ENCODE measurements at places on chromosomes 12 and 14.
A peak's percentile ranks its signal among the peaks of the same experiment; 100 is the strongest.

DNA sequence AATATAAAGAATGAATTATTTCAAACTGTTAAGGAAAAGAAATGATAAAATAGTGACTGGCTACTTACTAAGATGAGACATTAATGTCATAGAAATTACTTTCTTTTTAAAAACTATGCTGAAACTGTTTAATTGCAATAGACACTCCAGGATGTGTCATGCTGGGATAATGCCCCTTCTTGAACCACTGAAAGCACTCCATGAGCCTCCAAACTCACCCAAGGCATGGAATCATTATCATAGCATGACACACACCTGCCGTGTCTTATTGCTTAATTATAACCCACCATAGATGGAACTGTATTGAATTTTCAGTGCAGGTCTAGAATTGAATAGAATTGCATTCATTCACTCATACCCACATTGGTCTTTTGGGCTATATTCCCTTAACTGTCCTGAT is 4.3 kb downstream of the MBIP start:
- no peak for DNase-seq

- peak; percentile 65 for DNase-seq
These were observed 98.1 kb downstream of the PHETA1 start for GRCh38 chr12:111270774-111271173.

- no peak for DNase-seq
These were observed 3.7 kb upstream of the RNASE9 start for GRCh38 chr14:20564501-20564997.

DNA sequence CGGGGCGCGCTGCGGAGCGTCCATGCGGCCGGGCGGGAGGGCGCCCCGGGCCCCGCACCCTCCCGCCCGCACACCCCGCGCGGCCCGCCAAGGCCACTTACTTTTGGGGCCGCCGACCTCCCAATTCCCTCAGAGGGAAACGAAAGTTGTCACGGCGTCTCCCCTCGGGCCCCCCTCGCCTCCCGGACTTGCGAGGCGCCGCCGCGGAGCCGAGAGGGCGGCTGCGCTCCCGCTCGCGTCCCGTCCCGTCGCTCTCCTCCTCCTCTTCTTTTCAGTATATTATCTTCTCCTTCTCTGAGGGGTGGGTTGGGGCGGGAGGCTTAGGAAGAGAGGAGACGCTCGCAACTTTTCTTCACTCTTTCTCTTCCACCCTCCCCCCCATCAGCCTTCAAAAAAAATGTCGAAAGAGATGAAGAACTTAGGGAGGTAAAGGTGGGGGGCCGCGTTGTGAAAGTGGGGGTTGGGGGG is 613 bp downstream of the DUSP16 start:
- DNase-seq = peak; percentile 35

DNA sequence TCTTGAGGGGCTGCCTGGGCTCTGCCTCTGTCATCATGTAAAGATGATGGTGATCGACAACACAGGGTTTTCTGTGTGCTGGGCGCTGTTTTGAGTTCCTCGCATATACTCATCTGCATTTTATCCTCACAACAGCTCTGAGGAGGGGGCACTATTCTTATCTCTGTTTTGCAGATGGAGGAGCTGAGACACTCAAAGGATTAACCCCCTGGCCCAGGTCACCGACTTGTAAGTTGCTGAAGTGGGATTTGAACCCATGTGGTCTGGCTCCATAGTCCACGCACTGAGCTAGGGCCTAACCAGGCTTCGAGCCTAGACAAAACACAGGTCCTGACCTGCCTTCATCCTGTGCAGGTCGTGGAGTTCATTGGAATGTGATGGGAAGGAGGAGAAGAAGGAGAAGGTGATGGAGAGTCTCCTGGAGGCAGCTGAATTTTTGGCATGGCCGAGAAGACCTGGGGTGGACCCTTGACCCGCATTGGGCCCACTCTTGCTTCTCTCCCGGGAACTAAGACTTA is 140.0 kb downstream of the ASCL4 start:
- no peak for DNase-seq

- no peak for DNase-seq
These were observed 125.3 kb upstream of the HIF1A start for GRCh38 chr14:61569812-61570548.

DNA sequence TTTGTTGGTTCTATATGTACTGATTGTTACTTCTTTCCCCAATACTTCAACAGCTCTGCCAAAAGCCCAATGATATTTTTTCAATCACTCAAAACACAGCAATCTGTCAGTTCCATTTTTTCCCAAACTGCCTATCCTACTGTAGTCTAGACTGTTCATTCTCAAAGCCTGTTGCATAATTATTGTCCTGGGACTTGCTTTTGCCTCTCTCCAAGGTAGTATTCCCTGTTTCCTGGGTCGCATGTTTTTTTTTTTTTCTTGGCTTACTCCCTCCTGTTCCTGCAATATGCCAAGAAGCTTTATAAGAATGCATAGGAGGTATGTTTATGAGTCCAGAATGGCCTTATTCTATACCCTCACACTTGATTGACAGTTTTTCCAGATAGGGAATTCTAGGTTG is 19.9 kb upstream of the CCNT1 start:
- DNase-seq = no peak

GRCh38 chr12:19553175-19553574 is 113.9 kb downstream of the AEBP2 start:
- DNase-seq = no peak

GRCh38 chr14:61196792-61197191 is 84.3 kb downstream of the TMEM30B start:
- no peak for DNase-seq

GRCh38 chr12:26496170-26496569 is 300.8 kb downstream of the SSPN start:
- DNase-seq = no peak

GRCh38 chr12:52455821-52456220 is 3.9 kb upstream of the KRT6B start:
- DNase-seq = no peak

- peak; percentile 81 for DNase-seq
These were observed 10.7 kb upstream of the STX2 start for GRCh38 chr12:130849561-130850417.

GRCh38 chr12:124761871-124762270 is 101.8 kb downstream of the SCARB1 start:
- no peak for DNase-seq

DNA sequence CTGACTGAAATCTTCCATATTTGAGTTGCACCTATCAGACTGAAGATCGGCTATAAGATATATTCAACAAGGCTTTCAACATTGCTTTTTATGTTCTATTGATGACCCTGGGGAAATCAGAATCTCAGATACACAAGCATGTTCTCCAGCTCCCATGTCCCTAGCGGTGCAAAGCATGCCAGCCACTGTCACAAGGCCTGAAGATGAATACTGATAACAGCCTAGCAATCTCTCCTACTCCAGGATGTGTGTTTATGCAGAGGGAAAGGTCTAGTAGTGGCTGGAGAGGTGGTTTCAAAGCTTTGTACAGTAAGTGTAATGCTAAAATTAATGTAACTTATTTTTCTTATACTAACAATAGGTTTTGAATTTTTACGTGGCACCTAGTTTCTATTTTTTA is 64.6 kb downstream of the SOX5 start:
- DNase-seq = no peak

GRCh38 chr12:31118347-31119191 is 44.9 kb downstream of the DDX11 start:
- DNase-seq = peak; percentile 77

GRCh38 chr14:65019944-65020566 is 33.4 kb downstream of the FNTB start:
- DNase-seq = peak; percentile 41

- DNase-seq = no peak
These were observed 7.7 kb upstream of the PPTC7 start for GRCh38 chr12:110590806-110591326.

- DNase-seq = no peak
These were observed 45.0 kb downstream of the NOPCHAP1 start for GRCh38 chr12:105030820-105031807.

GRCh38 chr14:71399057-71399487 is 491.8 kb downstream of the PCNX1 start:
- no peak for DNase-seq

- peak; percentile 19 for DNase-seq
These were observed 400.3 kb downstream of the ZFP36L1 start for GRCh38 chr14:68392393-68393141.

GRCh38 chr12:116818341-116818856 is 62.8 kb downstream of the HRK start:
- DNase-seq = peak; percentile 20

- no peak for DNase-seq
These were observed 108.8 kb downstream of the VEZT start for GRCh38 chr12:95326445-95326844.

GRCh38 chr12:124747426-124748161 is 116.1 kb downstream of the SCARB1 start:
- DNase-seq = no peak
